ENCODE measurements at places on chromosomes 6 and 20.

GRCh38 chr6:157850030-157850429 lies 27.0 kb downstream of the SNX9 start:
- DNase-seq: no peak

GRCh38 chr20:44967207-44967807 lies 995 bp downstream of the STK4 start:
- DNase-seq: no peak

GRCh38 chr20:20211988-20212518 lies 155.9 kb upstream of the INSM1 start:
- no peak for DNase-seq

DNA sequence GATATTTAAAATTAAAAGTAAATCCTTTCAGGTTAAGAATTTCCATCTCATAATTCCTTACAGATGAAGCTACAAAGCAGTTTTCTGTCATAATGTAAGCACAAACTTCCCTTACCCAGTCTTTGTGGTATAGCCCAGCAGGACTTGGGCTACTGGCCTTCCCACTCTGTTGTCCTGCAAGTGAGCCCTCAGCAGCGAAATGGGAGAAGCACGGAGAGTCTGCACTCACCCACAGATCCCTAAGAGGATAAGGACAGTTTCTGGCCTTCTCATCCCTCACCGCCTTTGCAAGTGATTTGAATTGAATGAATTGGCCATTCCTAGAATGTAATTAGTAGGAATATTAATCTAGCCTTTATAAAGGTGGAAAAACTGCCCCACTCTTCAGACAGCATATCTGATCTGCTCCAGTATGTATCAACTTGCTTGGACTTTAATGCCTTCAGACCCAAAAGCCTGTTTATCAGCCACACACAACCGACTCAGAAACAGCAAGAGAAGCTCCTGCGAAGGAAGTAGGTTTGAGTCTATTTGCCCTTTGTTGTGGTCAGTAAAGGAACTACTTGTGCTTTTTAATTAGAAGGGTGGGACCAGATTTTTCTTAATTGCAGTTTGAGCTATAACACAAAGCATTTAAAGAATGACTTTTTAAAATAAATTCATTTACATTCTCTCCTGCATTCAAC lies 29.9 kb upstream of the PRDM1 start:
- DNase-seq: no peak

DNA sequence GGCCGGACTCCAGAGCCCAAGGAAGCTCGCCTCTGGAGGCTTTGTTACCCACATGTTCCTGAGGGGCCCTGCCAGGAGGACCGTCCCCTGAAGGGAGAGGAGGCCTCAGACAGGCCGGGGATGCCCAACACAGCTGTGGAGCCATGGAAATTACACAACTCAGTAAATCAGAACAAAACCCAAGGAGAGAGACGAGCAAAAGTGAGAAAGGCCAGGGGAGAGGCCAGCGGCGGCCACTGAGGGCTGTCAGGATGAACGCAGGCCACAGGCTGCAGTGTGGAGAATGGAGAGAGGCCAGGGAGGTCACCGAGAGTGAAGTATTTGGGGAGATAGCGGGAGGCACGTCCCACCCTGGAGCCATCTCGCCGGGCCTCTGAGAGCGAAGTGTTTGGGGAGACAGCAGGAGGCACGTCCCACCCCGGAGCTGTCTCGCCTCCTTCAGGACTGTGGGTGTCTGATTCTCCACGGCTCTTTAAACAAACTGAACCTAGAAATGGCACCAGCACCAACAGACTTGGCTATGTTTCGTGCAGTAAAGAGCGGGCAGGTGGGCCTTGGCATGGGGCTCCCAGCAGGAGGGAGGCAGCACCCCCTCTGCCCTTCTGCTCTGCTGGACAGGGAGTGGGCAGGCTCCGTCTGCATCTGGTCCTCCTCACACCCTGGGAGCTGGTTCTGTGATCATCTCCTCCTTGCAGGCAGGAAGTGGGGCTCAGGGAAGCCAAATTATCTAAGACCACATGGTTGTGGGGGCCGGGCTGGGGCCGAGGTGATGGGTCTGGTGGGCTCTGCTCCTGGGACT lies 91.0 kb downstream of the YTHDF1 start:
- no peak for DNase-seq

DNA sequence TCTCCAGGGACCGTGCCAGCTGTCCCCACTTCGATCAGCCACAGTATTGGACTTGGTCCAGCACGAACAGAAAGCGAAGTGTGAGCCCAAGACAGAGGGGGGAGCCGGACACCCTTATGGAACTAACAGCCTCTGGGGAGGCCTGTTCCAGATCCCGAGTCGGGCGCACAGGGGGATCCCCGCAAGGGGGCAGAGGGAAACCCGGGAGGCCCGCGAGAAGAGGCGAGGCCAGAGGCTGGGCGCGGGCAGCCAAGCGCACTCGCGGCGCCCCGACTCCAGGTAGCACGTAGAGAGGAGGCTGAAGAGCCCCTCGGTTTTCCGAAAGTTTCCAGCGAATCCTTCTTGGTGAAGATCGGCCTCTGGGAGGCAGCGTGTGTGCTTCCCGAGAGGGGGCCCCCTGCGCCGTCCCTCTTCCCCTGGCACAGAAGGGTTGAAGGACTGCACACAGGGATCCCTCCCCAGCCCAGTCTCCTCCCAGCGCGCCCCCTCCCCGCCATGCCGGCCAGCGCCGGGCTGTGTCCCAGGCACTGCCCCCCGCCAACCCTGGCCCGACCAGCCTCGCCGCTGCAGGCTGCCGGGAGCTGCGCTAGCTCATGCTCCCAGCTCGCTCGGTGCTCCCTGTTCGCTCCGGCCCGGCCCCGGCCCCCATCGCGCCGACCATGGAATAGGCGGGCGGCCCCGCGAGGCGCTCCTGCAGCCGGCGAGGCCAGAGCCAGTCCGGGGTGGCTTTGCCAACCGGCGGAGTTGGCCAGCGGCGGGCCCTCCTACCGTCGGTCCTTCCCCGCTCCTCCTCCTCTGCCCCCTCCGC lies 577 bp upstream of the SLC24A3 start:
- peak; percentile 98 for DNase-seq

- no peak for DNase-seq
These were observed 53.0 kb downstream of the DEK start for GRCh38 chr6:18211338-18211737.

- DNase-seq: no peak
These were observed 109.9 kb upstream of the BMP5 start for GRCh38 chr6:55985309-55985708.

- no peak for DNase-seq
These were observed 93.1 kb upstream of the TAB2 start for GRCh38 chr6:149224399-149224798.

DNA sequence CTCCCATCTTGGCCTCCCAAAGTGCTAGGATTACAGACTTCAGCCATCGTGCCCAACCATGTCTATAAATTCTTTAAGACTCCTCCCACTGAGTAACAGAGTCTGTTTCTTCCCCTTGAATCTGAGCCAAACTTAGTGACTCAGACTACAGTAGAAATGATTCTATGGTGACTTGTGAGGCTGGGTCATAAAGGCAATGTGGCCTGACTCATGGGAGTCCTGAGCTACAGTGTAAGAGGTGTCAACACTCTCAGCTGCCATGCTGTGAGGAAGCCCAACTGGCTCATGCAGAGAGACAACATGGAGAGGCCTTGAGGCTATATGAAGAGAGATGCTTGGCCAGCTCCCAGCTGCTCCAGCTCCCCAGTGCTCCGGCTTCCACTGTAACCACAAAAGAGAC lies 5.2 kb upstream of the NRSN2 start:
- DNase-seq: no peak

DNA sequence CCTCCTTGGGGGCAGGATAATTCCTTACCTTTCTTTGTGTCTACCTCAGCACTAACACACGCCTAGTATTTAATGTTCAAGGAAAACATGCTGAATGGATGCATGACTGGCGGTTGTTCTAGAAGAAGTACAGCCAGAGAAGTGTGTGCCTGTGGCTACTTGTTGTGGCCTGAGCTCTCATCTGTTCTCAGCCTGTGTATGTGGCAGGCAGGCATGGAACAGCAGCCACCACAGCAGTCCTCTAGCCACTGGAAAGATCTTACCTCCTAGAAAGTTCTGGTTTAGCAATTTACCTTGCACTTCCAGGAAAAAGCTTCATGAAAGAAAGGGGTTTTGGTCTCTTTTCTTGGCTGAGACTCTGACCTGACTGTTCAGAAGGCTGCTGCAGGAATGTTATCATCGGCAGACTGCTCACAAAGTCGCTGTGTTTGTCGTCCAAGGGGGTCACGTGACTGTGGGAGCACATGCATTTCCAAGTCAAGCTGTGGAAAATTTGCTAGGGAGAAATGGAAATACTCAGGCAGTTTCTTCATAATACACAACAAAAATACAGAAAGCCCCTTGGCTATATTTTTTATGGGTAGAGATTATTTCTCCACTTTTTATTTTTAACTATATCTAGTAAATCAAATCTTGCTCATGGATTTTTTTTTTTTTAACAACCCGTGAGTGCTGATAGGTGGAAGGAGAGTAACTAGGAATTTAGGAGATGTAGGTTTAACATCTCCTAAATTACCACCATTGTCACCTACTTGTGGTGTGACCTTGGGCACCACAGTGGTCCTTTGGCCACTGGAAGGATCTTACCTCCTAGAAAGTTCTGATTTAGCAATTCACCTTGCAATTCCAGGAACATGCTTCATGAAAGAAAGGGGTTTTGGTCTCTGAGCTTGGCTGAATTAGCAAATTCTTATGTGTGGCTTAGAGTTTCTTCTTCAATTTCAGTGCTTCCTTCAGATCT lies 110.8 kb upstream of the GPR6 start:
- no peak for DNase-seq

DNA sequence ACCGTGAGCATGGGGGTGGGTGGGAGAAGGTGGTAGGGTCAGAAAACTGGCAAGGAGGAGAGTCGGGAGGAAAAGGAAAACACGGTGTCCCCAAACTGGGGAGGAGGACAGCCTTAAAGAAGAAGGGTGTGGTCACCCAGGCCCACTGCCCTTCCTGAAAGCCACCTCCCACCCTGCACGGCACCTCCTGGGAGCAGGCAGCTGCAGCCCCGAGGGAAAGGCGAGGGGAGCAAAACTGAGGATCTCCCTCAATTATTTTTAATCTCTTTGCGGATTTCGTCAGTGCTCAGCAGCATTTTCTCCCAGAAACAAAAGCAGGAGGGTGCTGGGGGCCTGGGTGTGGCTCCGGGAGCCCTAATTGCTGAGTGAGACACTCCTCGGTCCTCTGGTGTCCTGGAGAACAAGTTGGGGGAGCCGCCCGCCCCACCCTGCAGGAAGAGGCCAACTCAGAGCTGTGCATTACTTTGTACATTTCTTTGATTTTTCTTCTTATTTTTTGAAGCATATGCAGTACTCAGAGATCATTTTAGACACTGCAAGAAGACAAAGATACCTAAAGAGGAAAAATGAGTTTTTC lies 56.4 kb downstream of the RIOK1 start:
- DNase-seq: no peak

GRCh38 chr6:90472716-90473115 lies 114.2 kb downstream of the MAP3K7 start:
- no peak for DNase-seq

- DNase-seq: no peak
These were observed 41.9 kb downstream of the SNHG17 start for GRCh38 chr20:38393259-38393658.

- DNase-seq: peak; percentile 91
These were observed 124.5 kb downstream of the HIVEP2 start for GRCh38 chr6:142820338-142821051.

- no peak for DNase-seq
These were observed 32.6 kb upstream of the GRM4 start for GRCh38 chr6:34178357-34179105.

DNA sequence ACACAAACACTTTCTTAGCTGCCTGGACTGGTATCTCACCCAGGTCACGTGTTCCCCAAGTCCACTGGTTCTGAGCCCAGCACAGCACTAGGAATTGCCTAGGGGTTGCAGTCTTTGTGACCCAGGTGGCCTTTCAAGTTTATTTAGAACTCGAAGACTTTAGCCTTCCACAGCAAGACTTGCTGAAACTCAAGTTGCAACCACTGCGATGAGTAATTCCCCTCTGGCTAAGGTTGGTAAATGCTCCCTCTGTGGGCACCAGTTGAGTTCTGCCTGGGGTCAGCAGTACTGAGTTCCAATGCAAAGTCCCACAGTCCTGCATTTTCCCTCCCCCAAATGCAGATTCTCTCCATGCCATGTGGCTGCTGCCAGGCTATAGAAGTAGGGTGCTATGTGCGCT lies 77.6 kb upstream of the MOCS1 start:
- no peak for DNase-seq

- no peak for DNase-seq
These were observed 57.4 kb upstream of the DACT2 start for GRCh38 chr6:168376811-168377483.

GRCh38 chr20:10524643-10525042 lies 89.5 kb downstream of the SLX4IP start:
- DNase-seq: no peak

DNA sequence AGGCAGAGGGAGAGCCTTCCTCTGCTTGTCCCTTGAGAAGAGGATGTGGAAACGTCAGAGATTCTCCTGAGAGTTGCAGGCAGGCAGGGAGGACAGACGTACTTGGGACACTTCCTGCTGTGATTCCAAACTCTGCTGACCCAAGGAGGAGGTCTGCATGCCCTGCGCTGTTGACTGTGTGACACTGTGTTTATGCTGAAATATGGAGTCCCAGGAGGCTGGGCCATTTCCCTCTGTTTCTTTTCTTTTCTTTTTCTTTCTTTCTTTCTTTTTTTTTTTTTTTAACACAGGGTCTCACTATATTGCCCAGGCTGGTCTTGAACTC lies 63.5 kb upstream of the BHLHE23 start:
- DNase-seq: no peak

DNA sequence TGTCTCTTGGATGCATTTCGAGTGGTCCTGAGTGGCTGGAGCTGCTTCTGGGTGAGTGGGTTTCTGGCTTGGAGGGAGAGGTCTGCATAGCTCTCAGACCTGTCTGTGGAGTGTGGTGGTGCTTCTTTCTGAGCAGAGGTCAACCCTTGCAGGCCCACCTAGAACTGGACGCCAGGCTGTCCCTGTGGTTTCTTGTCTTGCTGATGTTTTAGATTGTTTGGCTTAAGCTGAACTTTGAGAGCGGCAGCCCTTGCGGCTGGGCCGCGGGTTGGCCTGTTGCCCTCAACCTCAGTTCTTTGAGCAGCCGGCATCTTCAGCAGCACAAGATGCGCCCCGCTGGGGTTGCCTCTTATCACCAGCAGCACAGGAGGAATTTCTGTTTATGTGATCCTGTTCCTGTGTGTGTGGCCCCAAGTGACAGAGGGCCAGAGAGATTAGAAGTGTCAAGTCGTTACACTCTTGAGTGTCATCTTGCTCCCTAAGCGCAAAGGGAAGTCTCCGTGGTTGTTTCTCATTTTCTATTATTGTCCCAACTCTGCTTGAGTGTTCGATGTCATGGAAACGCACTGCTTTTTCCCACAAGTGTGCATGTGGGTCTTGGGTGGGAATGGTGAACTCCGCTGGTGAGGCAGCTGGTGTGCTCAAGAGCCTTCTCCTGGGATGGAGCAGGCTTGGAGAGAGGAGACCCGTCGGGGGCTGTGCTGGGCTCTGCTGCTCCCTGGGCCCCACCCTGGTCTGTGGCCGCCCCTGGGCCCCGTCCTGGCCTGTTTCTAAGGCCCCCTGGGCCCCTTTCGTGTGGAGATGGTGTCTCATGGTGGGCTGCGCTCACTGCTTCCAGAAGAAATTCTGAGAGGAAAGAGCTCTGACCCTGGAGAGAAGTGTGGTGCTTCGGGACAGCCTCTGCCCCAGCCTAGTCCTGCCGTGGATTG lies 20.1 kb upstream of the SLC22A1 start:
- DNase-seq: no peak
